GOT3 (cell line): ENCODE measurements at places on chromosomes 5 and 9.

DNA sequence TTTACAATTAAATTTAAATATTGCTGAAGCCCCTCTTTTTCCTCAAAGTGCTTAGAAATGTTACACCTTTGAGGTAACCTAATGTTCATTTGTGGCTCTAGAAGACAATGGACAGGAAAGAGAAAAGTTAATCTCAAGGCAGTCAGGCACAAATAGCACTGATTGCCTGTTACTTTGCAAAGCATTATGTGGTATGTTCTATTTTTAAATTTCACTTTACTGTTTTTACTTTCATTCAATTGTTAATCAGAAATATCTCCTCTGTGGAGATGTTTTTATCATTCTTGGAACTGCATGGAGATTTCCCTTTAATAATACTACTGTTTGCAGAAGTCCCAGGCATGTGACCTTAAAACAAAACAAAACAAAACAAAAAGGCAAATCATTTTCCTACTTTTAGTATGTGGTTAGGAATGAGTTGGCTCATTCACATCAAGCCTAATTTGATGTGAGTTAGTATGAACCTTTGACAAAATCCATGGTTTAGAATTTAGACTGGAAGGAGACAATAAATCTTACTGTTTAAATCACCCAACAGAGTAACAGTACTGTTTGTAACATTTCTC, 67.5 kb downstream of the CWC27 start:
- DNase-seq = no peak

GRCh38 chr9:97985058-97985861, 2.1 kb downstream of the ANP32B start:
- no peak for DNase-seq

DNA sequence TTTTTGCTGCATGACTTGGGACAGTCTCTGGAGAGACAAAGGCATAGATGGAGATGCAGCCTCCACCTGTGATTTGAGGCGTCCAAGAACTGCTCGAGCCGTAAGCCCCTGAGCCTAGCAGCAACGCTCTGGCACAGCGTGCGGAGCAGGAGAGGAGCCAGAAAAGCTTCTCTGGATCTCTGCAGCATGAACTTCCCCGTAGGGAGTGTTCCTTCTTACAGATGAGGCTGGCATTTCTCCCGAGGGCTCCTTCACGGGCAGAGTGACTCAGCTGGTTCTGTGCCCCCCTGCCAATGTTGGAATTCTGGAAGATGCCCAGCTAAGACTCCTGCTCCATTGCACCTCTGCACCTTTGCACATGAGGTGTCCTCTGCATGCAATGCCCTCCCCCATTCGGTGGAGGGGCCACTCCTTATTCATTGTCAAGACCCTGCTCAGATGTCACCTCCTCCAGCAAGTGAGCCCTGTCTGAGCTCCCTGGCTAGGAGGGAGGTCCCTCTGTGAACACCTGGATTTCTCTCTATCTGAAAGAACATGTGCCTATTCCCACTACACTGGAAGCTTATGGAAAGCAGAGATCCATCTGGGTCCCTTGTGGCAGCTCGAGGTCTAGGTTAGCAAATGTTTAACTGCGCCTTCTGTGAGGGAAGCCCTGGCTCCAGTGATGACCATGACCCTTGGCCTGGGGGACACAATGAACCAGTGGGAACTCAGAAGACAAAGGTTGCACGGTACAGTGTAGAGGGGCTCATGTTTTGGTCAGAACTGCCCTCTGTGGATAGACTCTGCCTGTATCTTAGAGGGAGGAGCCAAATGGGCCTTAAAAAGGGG, 39.6 kb downstream of the SH3PXD2B start:
- peak; percentile 21 for DNase-seq

- no peak for DNase-seq
Observed at GRCh38 chr9:131968632-131969031, 111.0 kb downstream of the MED27 start.

DNA sequence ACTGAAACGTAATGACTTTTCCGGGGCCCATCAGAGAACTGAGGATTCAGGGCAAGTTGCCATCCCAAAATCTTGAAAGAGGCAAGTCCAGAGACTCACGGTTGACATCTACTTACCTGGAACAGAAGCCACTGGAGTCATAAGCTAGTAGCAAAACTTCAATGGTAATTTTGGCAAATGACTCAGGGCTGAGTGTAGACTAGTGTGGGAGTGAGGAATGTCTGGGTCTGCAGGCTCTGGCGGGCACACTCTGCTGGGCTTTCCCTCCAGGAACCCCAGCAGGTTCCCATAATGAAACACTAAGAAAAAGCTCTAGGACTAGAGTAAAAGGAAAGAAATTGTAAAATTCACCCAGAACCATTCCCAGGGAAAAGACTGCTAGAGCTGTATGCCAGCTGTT, 122.9 kb upstream of the NFIL3 start:
- DNase-seq = no peak
